ENCODE measurements at places on chromosomes 3 and 15.

- DNase-seq, result no peak
These were observed 149.9 kb downstream of the OR4M2 start for GRCh38 chr15:22229990-22230819.

DNA sequence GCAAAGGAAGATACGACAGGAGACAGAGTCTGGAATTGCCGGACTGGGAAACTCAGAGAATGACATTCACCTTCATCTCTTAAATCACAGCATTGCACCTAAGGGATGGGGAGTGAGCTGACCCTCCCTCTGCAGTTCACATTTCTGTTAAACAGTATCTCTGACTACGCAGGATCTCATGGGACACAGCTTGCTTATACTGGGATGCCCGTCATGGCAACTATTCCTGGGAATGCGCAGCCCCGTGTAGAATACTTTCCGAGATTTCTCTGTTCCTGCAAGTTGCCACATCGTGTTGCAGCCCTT, 232.5 kb upstream of the HES1 start:
- DNase-seq, result no peak

DNA sequence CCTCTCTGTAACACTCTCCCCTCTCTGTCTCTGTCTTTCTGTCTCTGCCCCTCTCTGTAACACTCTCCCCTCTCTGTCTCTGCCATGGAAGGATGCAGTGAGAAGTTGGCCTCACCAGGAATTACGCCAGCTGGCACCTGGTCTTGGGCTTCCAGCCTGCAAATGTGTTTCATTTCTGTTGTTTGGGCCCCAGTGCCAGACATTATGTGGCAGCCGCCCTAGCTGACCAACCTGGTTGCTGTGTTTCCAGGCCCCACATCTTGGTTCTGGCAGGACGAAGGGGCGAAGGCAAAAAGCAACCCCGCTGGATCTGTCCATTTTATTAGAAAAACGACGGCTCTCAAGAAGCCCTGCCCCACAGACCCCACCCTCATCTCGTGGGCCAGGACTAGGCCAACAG, 5.2 kb upstream of the ZXDC start:
- DNase-seq, result no peak

DNA sequence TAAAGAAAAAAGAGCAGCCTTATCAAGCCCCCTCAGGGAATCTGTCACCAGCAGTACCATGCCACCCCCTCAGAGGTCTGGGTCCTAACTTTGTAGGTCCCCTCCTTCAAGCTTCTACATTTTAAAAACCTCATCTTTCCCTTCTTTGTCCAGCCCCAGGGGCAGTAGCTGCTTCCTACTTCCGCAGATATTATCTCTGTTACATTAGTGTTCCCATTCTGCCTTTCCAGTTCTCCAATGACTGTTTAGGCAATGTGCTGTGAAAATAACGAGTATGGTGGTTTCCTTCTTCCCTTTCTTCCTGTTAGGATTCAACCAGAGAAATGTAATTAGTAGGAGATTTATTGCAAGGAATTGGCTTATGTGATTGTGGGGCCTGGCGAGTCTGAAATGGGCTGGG, 126.1 kb upstream of the TNIK start:
- no peak for DNase-seq

DNA sequence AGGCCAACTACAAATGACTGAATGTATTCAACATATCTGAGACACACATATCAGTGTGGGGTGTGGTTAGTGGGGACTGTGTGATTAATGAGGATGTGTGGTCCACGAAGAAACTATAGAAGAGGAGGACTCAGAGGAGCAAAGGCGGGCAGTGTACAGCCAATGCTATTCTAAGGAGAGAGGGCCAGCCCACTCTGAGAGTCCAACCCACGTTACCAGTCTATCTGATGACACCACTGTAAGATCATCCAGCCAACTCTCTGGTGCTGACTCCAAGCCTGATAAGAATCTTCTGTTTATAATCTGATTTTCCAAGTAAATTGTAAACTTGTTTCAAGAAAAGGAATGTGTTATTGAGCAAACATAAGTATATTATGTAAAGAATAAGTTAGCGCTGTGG, 47.2 kb downstream of the MCF2L2 start:
- no peak for DNase-seq

DNA sequence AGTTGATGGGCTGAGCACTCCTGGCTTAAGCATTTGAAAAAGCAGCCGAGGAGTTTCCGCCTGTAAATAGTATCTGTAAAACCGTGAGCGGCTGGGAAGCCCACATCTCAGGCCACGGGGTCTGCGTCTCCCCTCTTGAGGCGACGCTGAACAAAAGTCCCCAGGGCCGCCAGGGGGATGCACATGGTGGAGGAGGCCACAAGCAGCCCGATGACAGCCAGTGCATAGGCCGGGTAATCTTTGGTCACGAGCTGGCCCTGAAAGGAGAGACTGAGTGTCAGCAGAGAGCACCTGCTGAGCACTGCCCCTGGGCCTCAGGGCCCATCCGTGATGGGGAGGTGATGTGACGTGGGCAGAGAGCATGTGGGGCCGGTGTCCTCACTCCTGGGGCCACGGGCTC, 37.5 kb downstream of the SLC6A20 start:
- no peak for DNase-seq

DNA sequence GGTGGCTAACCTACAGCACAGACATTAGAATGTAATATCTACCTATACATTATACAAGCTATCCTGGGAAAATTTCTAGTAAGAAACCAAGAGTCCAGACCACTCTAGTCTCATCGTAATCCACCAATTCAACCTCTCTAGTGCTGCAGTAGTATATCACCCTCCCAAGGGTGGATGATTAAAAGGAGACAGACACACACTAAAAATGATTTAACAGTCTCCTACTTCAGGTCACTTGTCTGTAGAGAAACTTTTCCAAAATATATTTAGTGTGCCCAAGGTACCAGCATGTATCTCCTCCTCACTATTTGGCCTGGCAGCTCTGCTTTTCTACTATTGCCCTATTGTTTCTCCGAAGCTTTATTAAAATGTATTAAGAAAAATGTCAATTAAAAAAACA, 45.0 kb downstream of the ZBTB20 start:
- DNase-seq, result no peak

GRCh38 chr15:51493892-51494291, 128.7 kb downstream of the DMXL2 start:
- DNase-seq, result no peak

DNA sequence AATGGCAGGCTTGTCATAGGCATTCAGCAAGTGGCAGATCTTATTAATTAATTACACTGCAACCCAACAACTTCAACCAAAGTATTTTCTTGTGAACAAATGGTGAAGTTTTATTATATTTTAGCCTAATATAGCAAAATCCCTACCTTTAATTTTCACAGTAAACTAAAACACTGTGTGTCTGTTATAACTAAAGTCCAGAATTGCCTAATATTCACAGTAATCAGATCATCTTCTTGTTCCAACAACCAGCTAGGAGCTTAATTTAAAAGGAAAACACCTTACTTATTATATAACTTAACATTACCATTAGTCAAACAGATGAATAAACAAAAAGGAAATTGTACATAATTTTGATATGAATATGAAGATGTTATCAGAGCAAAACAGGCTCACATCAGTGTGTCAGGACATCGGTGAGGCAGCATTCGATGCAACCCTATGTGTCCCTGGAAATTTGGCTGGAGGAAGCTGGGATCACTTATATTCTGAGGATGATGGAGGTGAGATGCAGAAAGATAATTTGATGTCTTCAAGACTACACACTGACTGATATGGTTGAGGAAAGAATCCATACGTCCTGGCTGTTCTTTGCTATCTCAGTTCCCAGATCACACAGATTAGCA, 189.3 kb upstream of the EIF1B start:
- DNase-seq, result no peak

- DNase-seq, result no peak
These were observed 94.3 kb upstream of the C3orf80 start for GRCh38 chr3:160130950-160131349.

GRCh38 chr3:111724694-111725093, 129.5 kb upstream of the ZBED2 start:
- no peak for DNase-seq

DNA sequence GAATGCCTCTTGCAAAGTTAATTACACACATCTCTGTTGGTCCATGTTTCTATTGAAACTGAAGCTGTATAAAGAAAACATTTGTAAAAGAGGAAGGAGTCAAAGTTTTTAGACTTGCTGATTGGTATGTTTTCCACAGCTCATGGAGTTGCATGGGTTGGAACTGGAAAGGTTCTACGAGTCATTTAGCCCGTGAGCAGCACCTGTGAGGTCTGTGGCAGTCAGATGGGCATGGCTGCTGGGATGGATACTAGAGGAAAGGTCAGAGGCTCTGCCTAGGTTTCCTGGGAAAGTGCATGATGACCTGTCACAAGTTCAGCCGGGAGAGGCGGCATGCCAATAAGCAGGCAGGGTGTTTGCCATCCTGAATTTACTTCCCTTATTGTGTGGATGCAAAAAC, 155.4 kb downstream of the CACNA1D start:
- DNase-seq, result no peak

GRCh38 chr3:98855806-98856400, 45.6 kb downstream of the DCBLD2 start:
- DNase-seq, result no peak

DNA sequence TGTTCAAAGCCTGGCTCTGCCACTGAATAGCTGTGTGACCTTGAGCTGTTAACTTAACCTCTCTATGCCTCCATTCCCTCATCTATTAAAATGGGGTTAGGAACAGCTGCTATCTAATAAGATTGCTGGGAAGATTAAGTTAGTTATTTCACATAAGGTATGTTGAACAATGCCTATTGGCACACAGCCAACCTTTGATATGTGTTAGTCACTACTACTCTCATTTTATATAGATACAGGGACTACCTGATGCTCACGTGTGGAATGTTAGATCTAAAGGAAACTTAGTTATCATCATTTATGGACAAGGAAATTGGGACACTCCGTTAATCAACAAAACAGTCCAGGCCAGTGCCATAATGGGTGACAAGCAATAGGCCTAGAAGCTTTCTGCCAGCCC, 332.4 kb upstream of the PPP2R3A start:
- DNase-seq, result no peak

DNA sequence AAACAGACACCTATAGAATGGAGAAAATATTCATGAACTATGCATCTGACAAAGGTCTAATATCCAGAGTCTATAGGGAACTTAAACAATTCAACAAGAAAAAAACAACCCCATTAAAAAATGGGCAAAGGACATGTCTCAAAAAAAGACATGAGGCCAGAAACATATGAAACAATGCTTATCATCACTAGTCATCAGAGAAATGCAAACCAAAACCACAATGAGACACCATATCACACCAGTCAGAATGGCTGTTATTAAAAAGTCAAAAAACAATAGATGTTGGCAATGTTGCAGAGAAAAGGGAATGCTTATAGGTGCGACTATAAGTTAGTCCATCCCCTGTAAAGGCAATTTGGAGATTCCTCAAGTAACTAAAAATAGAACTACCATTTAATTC, 11.4 kb upstream of the HDGFL3 start:
- DNase-seq, result no peak

- no peak for DNase-seq
These were observed 35.0 kb downstream of the ST6GAL1 start for GRCh38 chr3:186965141-186965879.

DNA sequence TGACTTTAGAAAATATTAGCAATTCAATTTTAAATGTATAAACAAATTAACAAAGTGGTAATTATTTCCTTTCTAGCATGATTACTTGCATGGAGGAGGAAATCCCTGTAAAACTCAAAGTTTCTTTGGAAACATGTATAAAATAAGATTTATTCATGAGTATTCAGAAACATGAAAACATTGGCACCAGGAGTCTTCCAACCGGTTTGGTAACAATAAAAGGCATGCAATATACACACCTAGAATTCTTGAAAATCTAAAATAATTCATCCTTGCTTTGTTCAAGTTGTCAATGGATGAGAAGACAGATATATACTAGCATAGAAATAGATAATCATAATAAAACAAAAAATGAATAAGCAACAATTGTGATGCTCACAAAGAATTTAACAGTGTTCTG, 76.4 kb downstream of the ZPLD1 start:
- DNase-seq, result no peak

DNA sequence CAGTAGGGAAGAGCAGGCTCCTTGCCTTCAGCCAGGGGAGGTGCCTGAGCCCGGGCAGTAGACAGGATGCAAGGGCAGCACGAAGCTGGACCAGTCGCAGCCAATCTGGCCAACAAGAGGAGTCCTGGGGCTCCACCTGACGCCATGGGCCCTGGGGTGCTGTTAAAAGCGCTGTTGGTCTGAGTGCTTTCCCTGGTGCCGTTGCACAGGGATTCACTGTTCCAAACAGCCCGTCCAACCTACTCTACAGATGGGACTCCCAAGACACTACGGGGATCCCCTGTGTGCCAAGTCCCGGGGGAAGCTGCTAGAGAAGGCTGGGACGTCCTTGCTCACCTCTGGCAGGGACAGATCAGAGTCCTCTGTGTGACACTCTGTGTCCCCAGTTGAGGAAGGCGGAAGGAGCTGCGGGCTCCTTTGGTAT, 632 bp downstream of the CTSH start:
- no peak for DNase-seq

DNA sequence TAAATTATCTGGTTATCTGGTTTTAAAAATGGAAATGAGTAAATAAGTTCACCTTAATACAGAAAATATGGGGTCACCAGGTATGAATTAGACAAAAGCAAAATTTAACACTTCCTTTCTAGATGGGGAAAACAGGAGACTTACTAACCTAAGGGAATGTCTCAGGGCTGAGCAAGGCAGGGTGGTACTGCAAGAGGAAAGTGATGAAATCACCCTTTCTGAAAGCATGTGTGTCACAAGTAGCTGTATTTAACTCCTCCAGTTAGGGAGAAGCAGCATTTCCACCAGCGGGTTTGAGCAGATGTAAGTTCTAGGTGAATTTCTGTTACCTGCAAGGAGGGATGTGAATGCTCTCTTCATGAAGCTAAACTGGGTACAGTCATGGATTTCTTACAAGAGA, 629.1 kb downstream of the MECOM start:
- no peak for DNase-seq

DNA sequence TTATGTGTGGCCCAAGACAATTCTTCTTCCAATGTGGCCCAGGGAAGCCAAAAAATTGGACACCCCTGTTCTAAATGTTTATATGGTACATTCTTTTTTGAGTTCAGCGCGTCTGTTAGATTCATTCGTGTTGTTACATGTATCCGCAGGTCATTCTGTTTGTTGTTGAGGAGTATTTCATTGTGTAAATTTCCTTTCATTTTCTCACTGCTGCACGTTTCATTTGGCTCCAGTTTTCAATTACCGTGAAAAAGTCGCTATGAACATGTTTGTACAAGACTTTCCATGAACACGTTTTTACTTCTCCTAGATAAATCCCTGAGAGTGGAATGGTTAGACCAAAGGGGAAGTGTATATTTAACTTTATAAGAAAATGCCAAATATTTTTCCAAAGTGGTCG, 7.5 kb upstream of the OPA1 start:
- no peak for DNase-seq

- DNase-seq, result no peak
These were observed 478.2 kb upstream of the ROBO2 start for GRCh38 chr3:76561494-76562236.

GRCh38 chr3:149705416-149705815, 46.9 kb downstream of the COMMD2 start:
- DNase-seq, result no peak

- DNase-seq, result no peak
These were observed 69.5 kb upstream of the VGLL4 start for GRCh38 chr3:11713171-11713570.

GRCh38 chr3:46349484-46350261, 4.2 kb upstream of the CCR2 start:
- DNase-seq, result no peak

GRCh38 chr3:79845546-79845945, 77.7 kb upstream of the ROBO1 start:
- DNase-seq, result no peak

All from stimulated activated naive CD8-positive, alpha-beta T cell treated with anti-CD3 and anti-CD28 coated beads, Interleukin-15, amount 100 ng/mL, for 72 hours (primary cell).